ENCODE measurements at places on chromosomes 7 and 10.
A peak's percentile ranks its signal among the peaks of the same experiment; 100 is the strongest.

GRCh38 chr7:97819161-97819560 is 53.0 kb downstream of the ASNS start:
- H3K36me3 ChIP-seq: no peaks in the 10 kb centered on the region
- peaks cover 16% of the 10 kb centered on the region for H3K27me3 ChIP-seq
- no peak overlapping the region for H3K27ac ChIP-seq
- no peak overlapping the region for H3K4me3 ChIP-seq

- no peak overlapping the region for H3K27ac ChIP-seq
- H3K36me3 ChIP-seq: no peaks in the 10 kb centered on the region
- H3K27me3 ChIP-seq: no peaks in the 10 kb centered on the region
- H3K4me3 ChIP-seq: no peak overlapping the region
Observed at GRCh38 chr10:59234816-59235429, 58.5 kb downstream of the PHYHIPL start.

- no peak for DNase-seq
- no peak overlapping the region for H3K27ac ChIP-seq
- H3K27me3 ChIP-seq: peaks cover 55% of the 10 kb centered on the region
- H3K4me3 ChIP-seq: no peak overlapping the region
Observed at GRCh38 chr7:22728401-22729029, 1.5 kb downstream of the IL6 start.

DNA sequence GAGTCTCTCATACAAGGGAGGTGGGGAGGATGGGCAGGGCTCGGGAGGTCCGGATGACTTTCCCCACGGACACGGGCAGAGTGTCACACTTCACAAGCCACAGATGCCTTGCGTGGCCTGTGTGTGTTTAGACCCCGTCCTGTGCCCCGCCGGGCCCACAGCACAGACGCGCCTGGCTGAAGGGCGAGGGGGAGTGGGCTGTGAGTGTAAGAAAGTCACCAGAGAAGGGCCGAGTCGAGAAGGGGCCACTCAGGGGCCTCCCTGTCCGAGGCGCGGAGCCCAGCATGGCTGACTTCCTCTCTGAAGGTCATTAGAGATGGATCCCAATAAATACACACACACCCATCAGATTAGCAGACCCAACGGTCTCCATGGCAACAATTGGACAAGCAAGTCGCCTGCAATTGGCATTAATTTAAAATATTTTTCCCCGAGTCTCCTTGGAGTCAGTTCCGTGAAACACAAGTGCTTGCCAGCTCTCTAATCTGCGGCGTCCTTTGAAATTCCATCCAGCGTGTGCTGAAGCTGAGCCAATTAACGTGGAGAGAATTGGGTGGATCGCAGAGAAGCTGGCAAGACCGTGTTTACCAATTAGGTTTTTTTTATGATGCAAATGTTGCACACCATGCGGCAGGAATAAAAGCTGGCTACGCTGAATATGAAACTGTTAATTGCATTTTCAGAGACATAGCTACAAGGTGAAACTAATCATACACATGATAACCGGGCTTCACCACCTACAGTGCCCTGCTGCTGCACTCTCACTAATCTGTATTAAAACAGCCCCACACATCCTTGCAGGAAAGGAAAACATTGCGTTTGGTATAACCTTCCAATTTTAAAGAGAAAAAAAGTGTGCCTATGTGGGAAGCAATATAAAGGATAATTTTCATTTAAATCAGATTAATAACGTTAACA is 571.2 kb downstream of the PTPRN2 start:
- peaks cover 11% of the 10 kb centered on the region for H3K27me3 ChIP-seq
- no peak overlapping the region for H3K27ac ChIP-seq
- no peaks in the 10 kb centered on the region for H3K4me1 ChIP-seq
- no peak for DNase-seq

GRCh38 chr10:79372871-79373270 is 25.6 kb downstream of the PPIF start:
- DNase-seq: no peak
- peaks cover 3% of the 10 kb centered on the region for H3K36me3 ChIP-seq
- H3K27ac ChIP-seq: no peak overlapping the region
- peaks cover 4% of the 10 kb centered on the region for H3K4me1 ChIP-seq

GRCh38 chr10:88991161-88991898 is 732 bp downstream of the FAS start:
- H3K27me3 ChIP-seq: no peaks in the 10 kb centered on the region
- peaks cover 57% of the 10 kb centered on the region for H3K4me1 ChIP-seq
- H3K36me3 ChIP-seq: peaks cover 44% of the 10 kb centered on the region
- peak; percentile 52 for DNase-seq

DNA sequence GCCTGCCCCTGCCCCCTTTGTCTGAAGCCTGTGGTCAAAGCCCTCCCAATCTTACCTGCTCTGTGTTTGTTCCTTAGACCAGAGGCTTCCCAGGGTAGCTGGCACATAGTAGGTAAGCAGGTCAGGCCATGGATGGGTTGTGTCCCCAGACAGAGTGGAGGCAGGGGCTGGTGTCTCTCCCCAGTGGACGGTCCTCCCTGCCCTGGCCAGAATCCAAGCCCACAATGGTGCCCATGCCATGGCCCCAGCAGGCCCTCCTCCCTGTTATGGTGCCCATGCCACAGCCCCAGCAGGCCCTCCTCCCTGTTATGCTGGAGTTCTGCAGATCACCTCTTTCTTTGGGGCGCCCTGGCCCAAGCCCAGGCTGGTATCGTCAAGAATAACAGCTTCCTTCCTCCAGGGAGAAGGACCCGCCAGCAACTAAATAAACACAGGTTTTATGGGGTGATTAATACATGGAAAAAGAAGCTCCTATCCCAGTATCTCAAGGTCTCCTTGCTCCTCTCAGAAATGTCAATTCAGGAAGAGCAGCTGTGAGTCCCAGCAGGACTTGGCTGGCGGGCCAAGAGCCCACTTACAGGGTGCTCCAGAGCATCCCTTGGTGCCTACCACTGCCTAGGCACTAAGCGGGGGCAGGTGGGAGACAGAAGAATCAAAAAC is 82.0 kb downstream of the NEURL1 start:
- H3K27ac ChIP-seq: no peak overlapping the region
- H3K27me3 ChIP-seq: peaks cover 39% of the 10 kb centered on the region
- no peaks in the 10 kb centered on the region for H3K4me1 ChIP-seq
- no peak for DNase-seq
- H3K36me3 ChIP-seq: no peaks in the 10 kb centered on the region

DNA sequence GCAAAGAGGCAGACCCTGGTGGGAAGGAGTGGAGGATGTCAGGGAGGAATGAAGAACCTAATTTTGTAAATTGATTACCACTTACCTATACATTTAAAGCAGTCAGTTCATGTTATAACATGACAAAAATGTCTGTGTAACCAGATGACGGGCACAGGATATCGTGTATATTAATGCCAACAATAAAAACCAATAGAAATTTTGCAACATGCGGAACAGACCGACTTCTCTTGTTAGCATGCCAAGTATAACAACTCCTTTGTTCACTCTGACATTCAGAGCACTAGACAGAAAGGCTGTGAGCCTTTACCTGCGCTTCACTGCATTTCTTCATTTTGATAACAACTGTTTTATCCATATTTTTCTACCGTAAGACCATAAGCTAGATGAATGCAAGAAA is 29.9 kb downstream of the CDK6 start:
- H3K36me3 ChIP-seq: peaks cover 6% of the 10 kb centered on the region
- peaks cover 28% of the 10 kb centered on the region for H3K4me1 ChIP-seq
- no peak overlapping the region for H3K4me3 ChIP-seq
- DNase-seq: no peak
- no peaks in the 10 kb centered on the region for H3K27me3 ChIP-seq

DNA sequence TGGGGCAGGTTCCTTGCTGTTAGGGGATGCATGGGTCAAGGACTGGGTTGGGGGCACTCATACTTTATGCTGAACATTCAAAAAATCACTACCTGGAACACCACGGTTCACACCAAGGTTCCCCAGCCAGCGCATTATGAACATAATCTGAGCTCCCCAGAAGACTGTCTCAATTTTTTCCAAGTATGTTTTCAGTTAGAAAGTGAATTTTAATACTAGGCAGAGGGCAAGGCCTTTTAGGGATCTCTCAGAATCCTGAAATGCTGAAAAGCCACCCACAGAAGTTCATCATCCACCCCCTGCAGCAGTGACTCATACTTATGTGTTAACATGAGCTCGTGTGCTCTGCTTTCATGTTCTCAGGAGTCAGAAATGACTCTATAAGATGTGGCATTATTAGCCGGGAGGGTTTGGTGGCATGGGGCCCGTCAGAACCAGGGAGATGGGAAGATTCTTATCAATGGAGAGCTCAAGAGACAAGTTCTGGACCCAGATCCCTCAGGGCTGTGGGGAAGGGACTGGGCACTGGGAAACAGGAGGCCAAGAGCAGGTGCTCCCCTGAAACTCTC is 185.2 kb upstream of the ITGB1 start:
- no peak for DNase-seq
- H3K4me3 ChIP-seq: peak overlapping the region; percentile 4
- H3K27me3 ChIP-seq: no peaks in the 10 kb centered on the region
- peak overlapping the region; percentile 92 for H3K27ac ChIP-seq

- H3K36me3 ChIP-seq: peaks cover 11% of the 10 kb centered on the region
- no peak overlapping the region for H3K4me3 ChIP-seq
- H3K27ac ChIP-seq: no peak overlapping the region
- H3K4me1 ChIP-seq: peaks cover 49% of the 10 kb centered on the region
Observed at GRCh38 chr7:4698707-4699275, 16.7 kb downstream of the FOXK1 start.

DNA sequence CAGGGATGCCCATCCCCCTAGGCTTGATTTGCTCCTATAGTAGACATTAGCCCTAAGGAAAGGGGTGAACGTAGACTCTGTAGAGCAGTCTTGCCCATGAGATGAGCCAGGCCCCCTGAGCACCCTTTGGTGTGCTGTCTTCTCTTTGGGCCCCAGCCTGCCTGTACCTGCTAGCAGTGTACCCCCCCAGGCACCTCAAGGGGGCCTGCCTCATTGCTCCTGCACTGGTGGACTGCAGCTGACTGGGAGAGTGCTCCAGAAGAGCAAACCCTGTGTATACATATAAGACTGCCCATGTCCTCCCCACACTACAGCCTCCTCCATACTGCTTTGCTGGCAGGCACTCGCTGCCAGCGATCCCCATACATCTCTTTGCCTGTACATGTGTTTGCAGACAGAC is 206.7 kb downstream of the PCDH15 start:
- no peak for DNase-seq
- H3K4me1 ChIP-seq: no peaks in the 10 kb centered on the region
- H3K27ac ChIP-seq: no peak overlapping the region
- H3K27me3 ChIP-seq: no peaks in the 10 kb centered on the region

DNA sequence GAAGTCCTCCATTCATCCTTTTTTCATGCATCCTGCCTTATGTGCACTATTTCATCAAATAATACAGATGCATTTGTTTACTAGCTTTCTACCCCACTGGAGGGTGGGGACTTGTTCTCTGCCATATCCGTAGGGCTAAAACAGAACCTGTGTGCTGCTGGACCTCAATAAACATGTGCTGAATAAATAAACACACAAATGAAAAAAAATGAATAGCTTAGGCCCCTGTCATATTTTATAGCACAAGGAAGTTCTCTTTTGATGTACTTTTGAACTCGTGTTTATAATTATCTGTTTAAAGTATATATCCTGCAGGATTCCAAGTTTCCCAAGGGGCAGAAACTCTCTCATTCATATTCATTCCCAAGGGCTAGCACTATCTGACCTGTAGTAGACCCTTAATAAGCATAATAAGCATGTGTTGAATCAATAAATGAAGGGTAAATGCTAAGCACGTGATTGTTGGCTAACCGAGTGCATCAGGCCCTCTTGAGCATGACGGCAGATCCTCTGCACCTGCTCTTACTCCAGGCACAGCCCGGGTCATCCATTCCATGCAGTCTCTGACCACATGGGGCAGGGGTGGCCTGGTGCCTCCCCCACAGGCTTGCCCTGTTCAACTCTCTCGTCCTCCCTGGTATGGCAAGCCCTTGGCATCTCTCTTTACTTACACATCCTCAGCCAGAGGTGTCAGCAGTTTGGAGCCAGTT is 474.1 kb upstream of the ZMIZ1 start:
- no peaks in the 10 kb centered on the region for H3K4me1 ChIP-seq
- H3K27me3 ChIP-seq: peaks cover 43% of the 10 kb centered on the region
- H3K4me3 ChIP-seq: no peak overlapping the region
- H3K27ac ChIP-seq: no peak overlapping the region
- H3K36me3 ChIP-seq: no peaks in the 10 kb centered on the region
- no peak for DNase-seq

DNA sequence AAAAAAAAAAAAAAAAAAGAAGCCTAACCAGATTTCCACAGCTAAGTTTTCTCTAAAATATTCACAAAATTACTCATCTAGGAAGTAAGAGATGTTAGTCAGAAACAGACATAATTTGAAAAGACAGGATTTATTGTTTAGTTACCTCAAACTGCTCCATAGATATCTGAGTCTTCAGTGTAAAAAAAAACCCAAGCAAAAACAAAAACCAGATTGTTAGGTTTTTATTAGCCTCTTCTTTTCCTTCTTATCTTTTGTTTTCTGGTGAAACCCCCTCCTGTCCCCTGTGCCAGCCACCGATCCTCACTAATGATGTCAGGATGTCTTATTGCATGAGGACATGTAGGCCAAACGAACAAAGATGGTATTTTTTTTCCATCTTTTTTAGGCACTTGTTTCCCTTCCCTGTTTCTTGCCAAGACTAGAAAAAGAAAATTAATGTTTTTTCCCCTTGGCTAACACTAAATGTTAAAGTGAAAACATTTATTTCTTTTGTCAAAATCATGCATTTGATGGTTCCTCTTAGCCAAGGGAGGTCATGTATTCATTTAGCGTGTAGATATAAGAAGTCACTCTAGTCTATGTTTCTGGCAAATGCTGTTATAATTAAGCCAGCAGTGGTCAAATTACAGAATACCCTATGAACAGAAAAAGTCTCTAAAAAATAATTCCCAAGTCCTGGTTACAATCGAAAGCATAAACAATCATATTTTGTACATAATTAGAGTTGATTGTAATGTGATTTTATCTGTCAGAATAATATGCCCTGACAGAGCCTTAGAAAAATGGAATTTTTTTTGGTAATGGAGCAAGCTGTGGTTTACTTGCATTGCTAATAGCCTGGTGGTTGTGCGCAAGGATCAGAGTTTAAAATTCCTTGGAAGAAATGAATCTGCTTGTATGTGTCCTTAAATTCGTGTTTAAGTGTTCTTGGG is 702.4 kb upstream of the FZD8 start:
- DNase-seq: no peak
- no peak overlapping the region for H3K27ac ChIP-seq
- no peak overlapping the region for H3K4me3 ChIP-seq
- no peaks in the 10 kb centered on the region for H3K27me3 ChIP-seq
- H3K4me1 ChIP-seq: no peaks in the 10 kb centered on the region
- H3K36me3 ChIP-seq: no peaks in the 10 kb centered on the region

DNA sequence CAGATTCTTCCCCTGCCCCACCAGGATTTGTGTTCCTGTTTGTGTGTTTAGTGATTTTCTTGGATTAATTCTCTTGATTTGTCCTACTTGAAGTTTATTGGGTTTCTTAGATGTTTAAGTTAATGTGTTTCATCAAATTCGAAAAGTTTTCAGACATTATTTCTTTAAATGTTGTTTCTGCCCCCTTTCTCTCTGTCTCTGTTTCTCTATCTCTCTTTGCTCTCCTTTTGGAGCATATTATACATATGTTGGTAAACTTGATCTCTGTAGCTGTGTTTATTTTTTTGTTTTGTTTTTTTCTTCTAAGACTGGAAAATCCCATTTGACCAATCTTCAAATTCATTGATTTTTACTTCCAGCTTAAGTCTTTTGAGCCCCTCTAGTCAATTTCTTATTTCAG is 115.6 kb downstream of the ZNF277 start:
- H3K27ac ChIP-seq: no peak overlapping the region
- no peak overlapping the region for H3K4me3 ChIP-seq
- no peaks in the 10 kb centered on the region for H3K27me3 ChIP-seq
- peaks cover 3% of the 10 kb centered on the region for H3K4me1 ChIP-seq
- peaks cover 27% of the 10 kb centered on the region for H3K36me3 ChIP-seq

GRCh38 chr10:69337296-69338132 is 59.2 kb downstream of the HK1 start:
- peaks cover 16% of the 10 kb centered on the region for H3K36me3 ChIP-seq
- peak overlapping the region; percentile 81 for H3K27ac ChIP-seq
- no peak for DNase-seq

Measured in effector memory CD8-positive, alpha-beta T cell (primary cell).